ENCODE measurements at places on chromosomes 3 and 15.

GRCh38 chr3:122916580-122916979, 111.0 kb downstream of the SEMA5B start:
- DNase-seq: no peak

DNA sequence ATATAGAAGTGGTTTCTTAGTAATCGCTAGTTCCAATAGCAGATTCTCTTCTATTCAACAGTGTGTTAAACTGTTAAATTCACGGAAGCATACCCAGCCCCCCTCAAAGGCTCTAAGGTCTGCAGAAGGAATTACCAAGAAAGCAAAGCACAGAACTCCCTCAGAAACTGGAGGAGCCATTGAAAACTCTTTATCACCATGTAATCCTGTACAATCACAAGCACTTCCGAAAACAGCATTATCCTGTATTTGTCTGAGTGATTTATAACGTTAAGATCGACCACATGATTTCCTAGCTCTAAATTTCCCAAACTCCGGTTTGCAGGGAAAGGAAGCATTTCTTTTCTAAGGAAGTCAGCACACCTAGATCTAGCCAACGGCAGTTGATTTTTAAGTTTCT, 20.0 kb downstream of the MYO1E start:
- no peak for DNase-seq

DNA sequence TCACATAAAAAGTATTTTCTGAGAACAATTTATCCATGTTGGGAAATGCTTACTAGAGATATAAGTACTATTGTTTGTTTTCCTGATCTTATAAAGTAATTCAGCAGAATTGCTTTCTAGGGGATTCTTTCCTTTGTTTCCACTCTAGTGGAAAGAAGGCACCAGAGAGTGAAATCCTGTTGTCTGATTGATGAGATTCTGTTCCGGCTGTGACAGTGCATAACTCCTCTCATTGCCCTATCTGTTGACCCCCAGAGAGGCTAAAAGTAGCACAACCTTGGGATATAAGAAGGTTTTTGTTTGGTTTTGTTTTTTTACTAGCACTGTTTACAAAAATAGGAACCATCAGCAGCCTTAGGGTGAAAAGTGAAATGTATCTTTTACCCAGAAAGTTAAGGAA, 114.1 kb downstream of the ALCAM start:
- DNase-seq: no peak

- DNase-seq: no peak
These were observed 11.7 kb downstream of the HES1 start for GRCh38 chr3:194147679-194148078.

GRCh38 chr3:127325629-127325961, 37.7 kb upstream of the PRR20G start:
- DNase-seq: no peak

DNA sequence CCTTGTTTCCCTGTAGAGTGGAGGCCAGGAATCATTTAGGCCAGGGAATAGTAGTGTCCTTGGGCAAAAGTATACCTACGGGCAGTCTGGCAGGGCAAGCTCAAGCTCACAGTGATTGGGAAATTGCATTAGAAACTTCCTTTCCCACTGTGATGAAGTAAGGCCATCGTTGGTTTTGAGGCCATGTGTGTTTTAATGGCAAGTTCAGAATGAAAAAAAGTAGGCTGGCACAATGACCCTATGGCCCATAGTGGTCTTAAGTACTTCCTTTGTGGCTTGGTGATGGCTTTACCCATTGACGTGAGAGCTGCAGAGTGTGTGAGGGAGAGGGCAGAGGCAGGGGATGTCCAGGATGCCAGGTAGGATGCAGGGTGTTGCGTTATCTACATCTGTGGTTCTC, 28.8 kb downstream of the LIMD1 start:
- no peak for DNase-seq

DNA sequence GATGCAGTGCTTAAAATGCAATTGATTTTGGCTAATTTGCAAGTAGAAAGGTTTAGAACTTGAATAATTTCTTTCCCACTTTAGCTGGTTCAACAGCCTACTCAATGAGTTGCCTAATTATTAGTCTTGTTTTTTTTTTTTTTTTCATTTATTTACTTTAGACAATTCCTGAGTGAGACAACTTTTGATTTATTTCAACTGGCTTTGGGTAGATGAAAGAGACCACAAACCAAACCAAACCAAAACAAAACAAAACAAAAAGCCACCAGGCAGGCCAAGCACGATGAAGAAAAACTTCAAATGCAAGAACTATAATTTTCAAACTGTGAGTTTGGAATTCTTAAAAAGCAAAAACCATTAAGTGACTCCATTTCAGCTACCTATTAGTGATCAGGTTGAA, 469.9 kb downstream of the GBE1 start:
- DNase-seq: no peak

- DNase-seq: no peak
These were observed 45.6 kb downstream of the CDAN1 start for GRCh38 chr15:42691308-42691707.

- no peak for DNase-seq
These were observed 10.1 kb downstream of the ITGA11 start for GRCh38 chr15:68421798-68422402.

DNA sequence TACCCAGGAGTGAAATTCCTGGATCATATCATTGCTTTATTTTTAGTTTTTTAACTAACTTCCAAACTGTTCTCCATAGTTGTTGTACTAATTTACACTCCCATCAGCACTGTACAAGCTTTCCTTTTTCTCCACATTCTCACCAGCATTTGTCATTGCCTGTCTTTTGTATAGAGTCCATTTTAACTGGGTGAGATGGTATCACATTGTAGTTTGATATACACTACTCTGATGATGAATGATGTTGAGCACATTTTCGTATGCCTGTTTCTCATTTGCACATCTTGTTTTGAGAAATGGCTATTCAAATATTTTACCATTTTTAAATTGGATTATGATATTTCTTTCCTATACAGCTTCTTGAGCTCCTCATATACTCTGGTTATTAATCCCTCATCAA, 1586.6 kb downstream of the SI start:
- no peak for DNase-seq

DNA sequence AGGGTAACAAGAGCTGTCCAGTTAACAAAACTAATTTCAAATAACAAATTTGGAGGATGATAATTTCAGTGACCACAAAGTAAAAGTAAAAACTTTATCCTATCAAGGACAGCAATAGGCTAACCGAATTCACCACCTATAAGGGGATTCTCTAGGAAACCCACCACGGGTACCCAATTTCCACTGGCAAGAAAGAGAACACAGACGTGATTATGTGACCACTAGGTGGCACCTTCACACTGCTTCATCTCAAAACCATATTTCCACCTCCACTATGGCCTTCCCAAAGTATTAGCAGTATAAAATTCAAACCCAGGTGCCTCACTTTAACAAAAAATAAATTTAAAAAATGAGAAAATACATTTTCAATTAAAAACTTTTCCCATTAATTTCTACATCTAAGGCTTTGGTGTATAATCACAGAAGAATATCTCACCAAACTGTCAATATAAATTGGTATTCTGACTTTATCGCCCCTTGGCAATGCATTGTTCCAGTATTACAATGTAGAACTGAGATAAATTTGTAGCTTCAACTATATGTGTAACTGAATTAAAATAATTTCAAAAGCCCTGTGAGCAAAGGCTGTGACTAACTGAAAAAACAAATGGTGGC, 96.5 kb downstream of the FSIP1 start:
- DNase-seq: peak; percentile 37

GRCh38 chr3:9986230-9986725, 363 bp downstream of the EMC3 start:
- DNase-seq: no peak

- DNase-seq: no peak
These were observed 74.7 kb upstream of the ACKR4 start for GRCh38 chr3:132522353-132522752.

GRCh38 chr15:50113187-50113505, 5.9 kb downstream of the ATP8B4 start:
- no peak for DNase-seq

Data from amniotic stem cell (primary cell).